Foreskin melanocyte (primary cell): ENCODE measurements at places on chromosomes 7 and 10.

DNA sequence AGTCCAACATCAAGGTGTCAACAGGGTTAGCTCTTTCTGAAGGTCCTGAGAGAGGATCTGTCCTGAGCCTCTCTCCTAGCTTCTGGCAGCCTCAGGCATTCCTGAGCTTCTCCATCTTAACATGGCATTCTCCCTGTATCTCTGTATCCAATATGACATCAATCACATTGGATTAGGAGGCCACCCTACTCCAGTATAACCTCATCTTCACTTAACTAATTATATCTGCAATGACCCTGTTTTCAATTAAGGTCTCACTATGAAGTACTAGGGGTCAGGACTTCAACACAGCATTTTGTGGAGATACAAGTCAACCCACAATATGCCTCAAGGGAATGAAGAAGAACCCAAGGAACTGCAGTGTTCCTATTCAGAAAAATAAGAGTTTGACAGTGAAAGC is 133.8 kb downstream of the RELN start:
- no peak for DNase-seq

DNA sequence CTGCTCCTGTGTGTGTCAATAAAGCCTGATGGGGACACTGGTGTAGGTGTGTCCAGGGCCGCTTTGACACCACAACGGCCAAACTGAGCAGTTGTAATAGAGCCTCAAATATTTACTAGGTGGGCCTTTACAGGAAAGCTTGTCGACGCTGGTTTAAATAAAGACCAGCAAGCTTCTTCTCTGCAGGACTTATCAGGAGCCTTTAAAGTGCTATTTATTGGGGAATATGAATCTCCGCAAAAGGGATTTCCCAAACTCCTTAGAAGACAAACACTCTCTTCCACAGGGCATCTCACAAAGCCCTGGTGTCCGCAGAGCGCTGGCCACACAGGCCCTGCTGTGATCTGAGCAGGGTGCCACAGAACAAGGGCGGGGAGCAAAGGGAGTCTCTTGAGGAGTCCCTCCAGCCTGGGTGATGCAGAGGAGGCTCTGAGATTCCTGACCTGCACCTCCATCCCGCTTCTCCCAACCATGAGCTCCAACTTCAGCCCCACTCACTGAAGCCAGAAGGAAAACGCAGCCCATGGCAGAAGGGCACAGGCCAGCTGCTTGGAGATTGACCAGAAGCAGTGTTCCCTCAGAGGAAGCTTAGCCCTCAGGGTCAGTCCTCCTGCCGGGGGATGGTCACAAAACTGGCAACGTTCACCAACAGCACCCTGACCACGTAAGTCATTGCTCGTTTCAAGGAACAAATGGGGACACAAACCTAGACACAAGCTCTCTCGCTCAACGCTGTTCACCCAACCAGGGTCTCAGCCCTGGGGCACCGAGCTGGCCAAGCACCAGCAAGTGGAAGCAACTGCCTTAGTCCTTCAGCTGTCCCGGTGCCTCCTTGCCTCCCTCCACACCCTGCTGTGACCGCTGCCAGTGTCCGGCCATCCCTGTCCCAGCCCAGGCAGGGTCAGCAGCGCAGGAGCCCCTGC is 129.5 kb downstream of the OAT start:
- DNase-seq: no peak

GRCh38 chr10:35306852-35307251 is 29.5 kb upstream of the CCNY start:
- no peak for DNase-seq

DNA sequence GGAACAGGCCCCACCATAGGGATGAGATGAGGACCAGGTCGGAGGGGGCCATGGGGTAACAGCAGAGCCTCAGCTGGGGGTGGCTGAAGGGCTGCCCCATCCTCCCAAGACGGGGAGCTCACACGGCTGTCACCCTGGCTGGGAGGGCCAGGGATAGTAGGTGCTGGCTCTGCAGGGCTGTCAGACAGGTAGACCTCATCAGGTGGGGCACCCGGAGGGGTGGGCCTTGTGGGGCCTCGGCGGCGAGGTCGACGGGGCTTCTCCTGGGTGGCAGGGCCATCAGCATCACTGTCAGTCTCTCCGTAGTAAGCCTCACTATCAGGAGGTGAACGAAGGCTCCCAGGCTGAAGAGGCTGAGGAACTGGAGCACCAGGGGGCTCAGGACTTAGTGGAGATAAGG is 2.6 kb downstream of the SYNPO2L start:
- DNase-seq: no peak

- no peak for DNase-seq
Observed at GRCh38 chr10:19097151-19097550, 48.5 kb downstream of the MALRD1 start.

DNA sequence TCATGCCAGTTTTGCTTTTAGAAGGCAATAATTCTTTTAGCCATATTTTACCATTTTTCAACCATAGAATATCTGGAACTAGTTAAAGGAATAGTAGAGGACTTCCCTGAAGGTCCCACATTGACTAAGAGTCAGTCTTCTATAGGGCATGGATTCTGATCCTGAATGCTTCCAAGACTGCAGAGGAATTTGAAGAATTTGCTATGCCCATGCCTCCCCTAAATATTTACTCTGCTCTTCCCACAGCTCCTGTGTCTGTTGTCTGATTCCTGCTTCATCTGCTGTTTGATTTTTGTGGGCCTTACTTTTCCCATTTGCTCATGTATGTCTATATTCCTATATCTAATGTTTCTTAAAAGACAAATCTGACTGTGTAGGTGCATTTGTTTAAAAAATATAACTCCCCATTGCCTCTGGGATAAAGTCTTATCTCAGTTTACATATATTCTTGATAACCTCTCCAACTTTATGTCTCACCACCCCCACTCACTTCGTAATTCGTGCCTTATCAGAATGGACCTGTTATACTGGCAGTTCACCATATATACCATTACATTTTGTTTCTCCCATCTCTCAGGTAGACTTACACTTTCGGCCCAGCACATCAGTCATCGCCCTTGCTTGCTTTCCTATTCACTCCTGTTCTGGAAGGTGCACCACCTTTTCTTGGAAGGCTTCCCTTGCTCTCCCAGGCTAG is 33.9 kb downstream of the LRRC4 start:
- peak; percentile 20 for DNase-seq

DNA sequence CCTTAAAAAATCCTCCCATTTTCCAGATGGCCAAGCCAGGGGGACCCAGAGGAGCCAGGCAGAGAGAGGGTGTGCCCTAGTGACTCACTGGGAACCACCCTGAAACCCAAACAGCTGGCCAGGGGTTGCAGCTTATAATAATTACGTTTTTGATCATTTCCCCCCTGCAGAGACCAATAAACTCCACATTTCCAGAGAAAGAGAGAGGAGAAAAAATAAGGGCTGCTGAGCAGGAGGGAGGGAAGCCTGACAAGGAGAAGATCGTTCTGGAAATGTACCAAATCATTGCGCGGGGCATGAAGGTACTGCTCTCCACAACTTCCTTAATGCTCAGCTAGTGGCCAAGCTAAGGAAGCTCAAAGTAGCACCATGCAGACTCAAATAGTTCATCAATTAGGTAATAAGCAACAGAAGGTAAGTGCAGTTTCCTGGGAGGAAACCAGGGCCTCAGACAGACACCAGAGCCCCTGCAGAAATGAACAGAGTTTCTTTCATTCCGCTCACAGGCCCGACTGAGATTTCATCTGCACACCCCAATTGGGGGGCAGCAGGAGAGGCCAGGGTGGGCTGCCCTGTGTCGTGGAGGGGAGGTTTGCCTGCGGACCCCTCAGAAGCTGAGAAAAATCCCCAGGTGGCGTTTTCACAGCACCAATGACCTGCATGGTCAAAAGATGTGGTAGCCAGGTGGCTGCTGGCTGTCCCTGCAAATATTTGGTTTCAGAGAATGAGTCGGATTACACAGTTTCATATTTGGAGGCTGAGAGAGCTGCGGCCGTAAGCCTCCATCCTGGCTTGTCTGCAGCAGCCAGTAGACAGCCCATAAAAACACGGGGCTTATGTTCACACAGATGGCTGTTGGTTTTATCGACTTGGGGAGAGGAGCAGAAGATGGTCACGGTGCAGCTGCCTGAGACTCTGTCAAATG is 153.2 kb upstream of the LYZL2 start:
- no peak for DNase-seq

GRCh38 chr7:101201695-101202602 is 1.1 kb upstream of the MOGAT3 start:
- no peak for DNase-seq

GRCh38 chr7:68409851-68410250 is 1188.4 kb upstream of the AUTS2 start:
- DNase-seq: no peak

DNA sequence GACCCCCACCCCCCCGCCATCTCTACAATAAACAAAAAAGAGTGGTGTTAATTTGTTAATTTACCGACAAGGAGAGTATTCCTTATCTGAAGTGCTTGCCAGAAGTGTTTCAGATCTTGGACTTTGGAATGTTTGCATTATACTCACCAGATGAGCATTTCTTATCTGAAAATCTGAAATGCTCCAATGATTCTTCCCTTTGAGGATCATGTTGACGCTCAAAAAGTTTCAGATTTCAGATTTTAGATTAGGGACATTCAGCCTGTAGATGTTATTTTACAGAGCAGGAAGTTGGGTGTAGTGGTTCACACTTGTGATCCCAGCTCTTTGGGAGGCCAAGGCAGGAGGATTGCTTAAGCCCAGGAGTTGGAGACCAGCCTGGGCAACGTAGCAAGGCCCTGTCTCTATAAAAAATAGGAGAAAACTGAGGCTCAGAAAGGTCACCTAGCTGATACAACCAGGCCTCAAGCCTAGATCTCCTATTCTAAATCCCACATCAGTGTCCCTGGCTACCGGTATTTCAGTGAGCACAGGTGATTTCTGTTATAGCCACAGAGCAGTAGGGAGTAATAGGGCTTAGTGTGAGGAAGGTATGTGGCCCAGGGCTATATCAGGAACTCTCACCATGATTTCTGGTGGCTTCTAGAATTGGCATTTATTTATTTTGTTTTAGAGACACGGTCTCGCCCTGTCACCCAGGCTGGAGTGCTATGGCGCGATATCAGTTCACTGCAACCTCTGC is 35.4 kb downstream of the TMEM120A start:
- no peak for DNase-seq

GRCh38 chr7:120554960-120555571 is 282.1 kb downstream of the KCND2 start:
- peak; percentile 12 for DNase-seq

- DNase-seq: no peak
Observed at GRCh38 chr10:58209669-58210068, 58.0 kb downstream of the IPMK start.

- no peak for DNase-seq
Observed at GRCh38 chr7:118629898-118630438, 405.5 kb downstream of the ANKRD7 start.

DNA sequence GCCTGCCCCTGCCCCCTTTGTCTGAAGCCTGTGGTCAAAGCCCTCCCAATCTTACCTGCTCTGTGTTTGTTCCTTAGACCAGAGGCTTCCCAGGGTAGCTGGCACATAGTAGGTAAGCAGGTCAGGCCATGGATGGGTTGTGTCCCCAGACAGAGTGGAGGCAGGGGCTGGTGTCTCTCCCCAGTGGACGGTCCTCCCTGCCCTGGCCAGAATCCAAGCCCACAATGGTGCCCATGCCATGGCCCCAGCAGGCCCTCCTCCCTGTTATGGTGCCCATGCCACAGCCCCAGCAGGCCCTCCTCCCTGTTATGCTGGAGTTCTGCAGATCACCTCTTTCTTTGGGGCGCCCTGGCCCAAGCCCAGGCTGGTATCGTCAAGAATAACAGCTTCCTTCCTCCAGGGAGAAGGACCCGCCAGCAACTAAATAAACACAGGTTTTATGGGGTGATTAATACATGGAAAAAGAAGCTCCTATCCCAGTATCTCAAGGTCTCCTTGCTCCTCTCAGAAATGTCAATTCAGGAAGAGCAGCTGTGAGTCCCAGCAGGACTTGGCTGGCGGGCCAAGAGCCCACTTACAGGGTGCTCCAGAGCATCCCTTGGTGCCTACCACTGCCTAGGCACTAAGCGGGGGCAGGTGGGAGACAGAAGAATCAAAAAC is 82.0 kb downstream of the NEURL1 start:
- DNase-seq: no peak
